ENCODE measurements at places on chromosomes 7 and 10.

DNA sequence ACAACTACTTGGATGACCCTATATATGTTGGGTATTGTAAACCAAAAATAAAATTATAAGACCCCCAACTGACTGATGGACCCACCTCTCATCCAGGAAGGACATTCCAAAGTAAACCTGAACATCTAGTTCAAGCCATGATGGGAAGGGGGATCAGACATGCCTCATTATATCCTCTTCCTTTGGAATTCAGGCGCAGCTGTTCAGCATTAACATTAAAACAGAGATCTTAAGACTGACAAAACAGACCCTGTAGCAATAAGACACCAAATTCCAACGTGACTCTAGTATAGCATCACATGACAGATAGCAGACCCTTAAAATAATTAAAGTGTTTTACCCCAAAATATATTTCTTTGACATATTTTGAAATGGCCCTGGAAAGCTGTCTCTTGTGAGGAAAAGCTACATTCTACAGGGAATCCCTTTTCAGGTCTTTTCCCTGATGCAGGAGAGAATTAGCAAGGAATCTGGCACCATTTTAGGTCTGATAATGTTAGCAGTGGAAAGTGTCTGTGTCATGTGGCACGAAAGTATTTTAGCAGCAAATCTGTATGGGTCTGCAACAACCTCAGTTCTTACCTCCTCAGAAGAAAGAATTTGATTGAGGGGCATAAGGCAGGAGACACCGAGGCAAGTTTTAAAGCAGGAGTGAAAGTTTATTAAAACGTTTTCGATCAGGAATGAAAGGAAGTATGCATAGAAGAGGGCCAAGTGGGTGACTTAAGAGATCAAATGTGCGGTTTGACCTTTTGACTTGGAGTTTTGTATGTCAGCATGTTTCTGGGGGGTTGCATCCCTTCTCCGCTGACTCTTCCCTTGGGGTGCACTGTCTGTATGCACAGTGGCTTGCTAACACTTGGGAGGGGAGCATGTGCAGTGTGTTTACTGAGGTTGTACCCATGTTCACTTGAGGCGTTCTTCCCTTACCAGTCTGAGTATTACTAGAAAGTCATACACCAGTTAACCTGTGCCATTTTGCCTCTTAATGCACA is 236.6 kb upstream of the PPP1R3A start:
- H3K4me3 ChIP-seq: no peak overlapping the region
- H3K4me1 ChIP-seq: no peaks in the 10 kb centered on the region
- no peak overlapping the region for H3K27ac ChIP-seq
- H3K36me3 ChIP-seq: no peaks in the 10 kb centered on the region

GRCh38 chr10:76552091-76552873 is 1085.3 kb downstream of the KCNMA1 start:
- no peaks in the 10 kb centered on the region for H3K4me1 ChIP-seq
- no peak overlapping the region for H3K27ac ChIP-seq
- no peaks in the 10 kb centered on the region for H3K36me3 ChIP-seq
- no peaks in the 10 kb centered on the region for H3K27me3 ChIP-seq
- no peak for DNase-seq

DNA sequence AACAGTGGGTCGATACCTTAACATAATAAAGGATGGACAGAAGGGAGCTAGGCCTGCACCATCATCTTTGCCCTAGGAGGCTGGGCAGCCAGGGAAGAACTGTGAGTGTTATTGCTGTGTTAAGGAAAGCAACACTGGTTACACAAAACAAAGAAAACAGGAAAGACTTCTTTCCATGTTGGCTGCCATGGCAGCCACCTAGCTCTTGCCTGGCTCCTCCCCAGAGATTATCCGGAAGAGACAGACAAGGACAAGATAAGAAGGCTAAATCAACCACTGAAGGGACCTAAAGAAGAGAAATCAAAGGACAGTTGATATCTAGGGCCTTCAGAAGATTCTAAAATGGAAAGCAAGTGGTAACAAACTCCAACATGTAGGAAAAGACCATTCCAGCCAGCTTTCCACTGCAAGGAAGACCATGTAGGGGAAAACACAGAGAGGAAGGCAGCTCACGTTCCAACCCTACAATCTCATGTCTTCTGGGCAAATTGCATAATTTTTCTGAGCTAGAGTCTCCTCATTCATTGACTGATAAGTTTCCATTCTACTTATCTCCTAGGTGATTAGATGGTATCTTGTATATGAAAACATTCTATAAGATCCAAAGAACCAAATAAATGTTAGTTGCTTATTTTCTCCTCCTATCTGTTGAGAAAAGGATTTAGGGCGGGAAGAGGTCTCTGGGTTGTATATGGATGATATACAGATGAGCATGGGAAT is 51.2 kb downstream of the SP8 start:
- no peak overlapping the region for H3K27ac ChIP-seq
- no peaks in the 10 kb centered on the region for H3K27me3 ChIP-seq
- H3K36me3 ChIP-seq: no peaks in the 10 kb centered on the region
- no peaks in the 10 kb centered on the region for H3K4me1 ChIP-seq
- DNase-seq: no peak

DNA sequence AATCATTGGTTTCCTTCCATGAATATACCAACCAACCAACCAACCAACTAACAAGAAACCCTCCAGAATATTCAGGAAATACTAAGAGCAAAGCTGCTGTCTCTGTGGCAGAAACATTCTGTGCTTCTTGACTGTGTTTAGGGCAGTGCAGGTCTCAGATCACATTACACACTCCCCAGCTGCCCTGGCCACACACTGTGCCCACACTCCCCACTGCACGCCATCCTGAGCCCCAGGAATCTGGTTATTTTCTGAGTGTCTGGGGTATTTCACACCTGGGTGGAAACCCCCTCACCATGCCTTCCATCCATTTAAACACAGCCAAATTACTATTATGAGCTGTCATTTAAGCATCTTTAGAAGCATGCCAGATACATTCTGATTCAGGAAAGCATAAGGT is 183.7 kb upstream of the ANK3 start:
- H3K27me3 ChIP-seq: peaks cover 10% of the 10 kb centered on the region
- no peaks in the 10 kb centered on the region for H3K36me3 ChIP-seq
- H3K4me3 ChIP-seq: peak overlapping the region; percentile 71
- H3K4me1 ChIP-seq: peaks cover 11% of the 10 kb centered on the region
- peak overlapping the region; percentile 82 for H3K27ac ChIP-seq
- peak; percentile 62 for DNase-seq

DNA sequence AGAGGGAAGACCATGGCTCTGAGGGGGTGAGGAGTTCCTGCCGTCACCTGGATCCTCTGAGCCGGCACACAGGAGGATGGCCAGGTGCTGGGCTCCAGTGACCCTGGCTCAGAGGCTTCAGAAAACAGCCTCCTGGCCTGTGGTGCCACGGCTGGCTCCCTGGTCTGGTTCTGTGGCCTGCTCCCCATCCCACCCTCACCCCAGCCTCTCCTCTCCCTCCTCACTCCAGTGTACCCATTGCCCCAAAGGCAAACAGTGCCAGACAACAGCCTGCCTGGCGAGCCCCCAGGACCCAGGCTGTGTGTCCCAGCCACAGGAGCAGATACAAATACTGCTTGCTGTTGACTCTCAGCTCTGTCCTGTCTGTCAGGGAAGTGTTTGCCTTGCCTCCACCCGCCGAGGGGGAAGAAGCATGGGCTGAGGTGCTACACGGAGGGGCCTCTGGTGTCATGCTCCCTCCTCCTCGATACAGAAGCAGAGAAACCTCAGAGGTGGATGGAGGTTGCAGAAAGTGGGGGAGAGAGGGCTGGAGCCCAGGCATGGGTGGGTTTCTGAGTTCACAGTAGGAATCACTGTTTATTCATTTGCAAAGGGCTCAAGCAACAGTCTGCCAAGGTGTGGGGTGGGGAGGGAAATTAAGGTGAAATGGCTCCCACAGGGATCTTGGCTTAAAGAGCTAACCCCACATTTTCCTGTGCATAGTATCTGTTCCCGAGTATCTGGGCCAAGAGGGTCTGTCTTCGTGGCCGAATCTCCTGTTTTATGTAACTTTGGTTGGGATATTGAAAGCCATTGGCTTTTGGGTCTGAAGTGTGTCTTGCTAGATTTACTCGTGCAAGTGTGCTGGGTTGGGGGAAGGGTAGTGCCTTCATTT is 5.5 kb downstream of the ADRA2A start:
- H3K36me3 ChIP-seq: peaks cover 2% of the 10 kb centered on the region
- peaks cover 28% of the 10 kb centered on the region for H3K27me3 ChIP-seq
- H3K4me1 ChIP-seq: peaks cover 10% of the 10 kb centered on the region
- no peak overlapping the region for H3K4me3 ChIP-seq

DNA sequence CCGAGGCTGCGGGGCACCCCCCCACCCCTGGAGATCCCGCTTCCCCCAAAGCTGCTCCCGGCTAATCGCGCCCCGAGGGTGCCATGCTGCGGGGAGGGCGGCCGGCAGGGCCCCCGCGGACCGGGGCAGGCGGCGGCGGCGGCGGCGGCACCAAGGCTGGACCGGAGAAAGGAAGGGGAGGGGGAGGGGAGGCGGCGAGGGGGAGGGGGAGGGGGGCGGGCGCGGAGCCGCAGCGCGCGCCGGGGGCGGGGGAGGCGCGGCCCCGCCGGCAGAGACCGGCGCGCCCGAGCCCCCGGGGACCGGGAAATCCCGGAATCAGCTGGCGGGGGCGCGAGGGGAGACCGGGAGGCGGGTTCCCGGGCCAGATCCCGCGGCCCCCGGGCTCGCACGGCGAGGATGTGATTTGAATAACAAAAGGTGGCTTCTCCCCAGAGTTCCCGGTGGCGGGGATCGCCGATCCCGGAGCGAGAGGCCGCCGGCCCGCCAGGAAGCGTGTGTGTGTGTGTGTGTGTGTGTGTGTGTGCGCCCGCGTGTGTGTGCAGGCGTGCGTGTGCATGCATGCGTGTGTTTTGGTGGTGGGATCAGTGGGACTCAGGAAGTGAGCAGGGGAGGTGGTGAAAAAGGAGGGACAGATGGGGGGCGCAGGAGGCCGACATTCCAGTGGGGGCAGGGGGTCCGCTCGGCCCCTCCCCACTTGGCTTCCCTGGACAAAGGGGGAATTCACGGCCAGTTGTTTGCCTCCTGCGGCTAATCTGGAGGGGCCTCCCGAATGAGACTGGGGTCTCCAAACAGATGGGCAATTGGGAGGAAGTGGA is 99.5 kb downstream of the HIP1 start:
- H3K27ac ChIP-seq: no peak overlapping the region
- H3K27me3 ChIP-seq: peaks cover 4% of the 10 kb centered on the region
- DNase-seq: peak; percentile 44
- H3K4me1 ChIP-seq: peaks cover 14% of the 10 kb centered on the region
- no peaks in the 10 kb centered on the region for H3K36me3 ChIP-seq

DNA sequence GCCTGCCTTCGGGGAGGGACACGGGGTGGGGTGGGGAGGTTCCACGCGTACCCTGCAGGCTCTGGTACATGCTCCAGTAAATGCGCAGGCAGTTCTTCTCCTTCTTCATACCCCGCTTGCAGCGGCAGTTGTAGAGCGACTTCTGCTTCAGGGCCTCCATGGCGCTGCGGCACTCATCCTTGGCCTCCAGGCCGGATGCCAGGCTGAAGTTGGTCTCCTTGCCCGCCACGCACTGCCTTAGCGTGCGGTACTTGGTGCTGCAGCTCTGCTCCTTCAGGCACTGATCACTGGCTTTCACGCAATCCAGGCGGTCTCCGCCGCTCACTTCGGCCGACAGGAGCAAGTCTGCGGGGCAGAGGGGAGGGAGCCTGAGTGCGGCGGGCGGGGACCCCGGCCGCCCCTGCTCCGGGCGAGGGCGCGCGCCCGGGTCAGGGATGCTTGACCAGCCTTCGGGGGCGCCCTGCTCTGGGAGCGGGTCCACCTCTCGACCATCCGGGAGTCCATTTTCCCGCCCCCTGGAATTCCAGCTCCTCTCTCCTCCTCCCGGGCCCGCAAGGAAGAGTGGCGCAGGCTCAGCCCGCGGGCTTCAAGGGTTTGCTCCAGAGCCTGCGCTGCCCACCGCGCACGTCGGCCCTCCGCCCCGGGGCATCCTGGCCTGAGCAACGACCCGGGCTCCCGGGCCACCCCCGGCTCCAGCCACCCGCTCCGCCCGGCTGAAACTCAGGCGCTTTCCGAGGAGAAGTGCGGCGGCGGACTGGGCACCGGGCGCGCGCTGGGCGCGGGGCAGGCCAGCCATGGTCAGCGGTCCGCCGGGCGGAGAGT is 2.0 kb downstream of the GFRA1 start:
- H3K36me3 ChIP-seq: peaks cover 3% of the 10 kb centered on the region
- no peak for DNase-seq
- no peak overlapping the region for H3K4me3 ChIP-seq
- H3K27me3 ChIP-seq: peaks cover 70% of the 10 kb centered on the region

DNA sequence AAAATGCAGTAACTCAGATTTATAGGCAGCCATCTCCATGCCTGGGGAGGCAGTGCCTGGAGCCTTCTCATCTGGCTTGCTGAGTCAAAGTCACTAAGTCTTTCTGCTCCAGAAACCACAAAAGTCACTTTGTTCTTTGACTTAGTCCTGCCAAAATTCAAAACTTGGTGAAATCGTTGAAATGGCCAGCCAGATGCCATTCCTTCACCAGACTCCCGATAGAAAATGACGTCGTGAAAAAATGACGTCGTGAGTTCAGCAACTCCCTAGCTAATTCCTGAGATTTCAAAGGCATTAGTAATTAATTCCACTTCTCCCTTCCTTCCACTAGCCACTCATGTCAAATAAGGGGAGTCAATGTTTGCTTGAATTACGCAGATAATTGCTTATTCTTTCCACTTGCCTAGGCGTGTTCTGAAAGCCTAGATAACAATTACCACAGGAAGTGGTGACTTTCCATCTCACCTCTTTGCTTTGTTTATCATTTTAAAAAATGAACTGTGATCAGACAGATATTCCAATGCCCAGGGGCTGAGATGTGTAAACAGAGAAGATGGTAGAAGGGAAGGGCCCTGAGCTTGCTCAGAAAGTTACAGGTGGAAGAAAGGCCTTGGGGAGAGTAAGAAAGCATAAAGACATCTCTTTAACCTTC is 48.5 kb upstream of the OSBPL3 start:
- peak overlapping the region; percentile 76 for H3K27ac ChIP-seq
- H3K27me3 ChIP-seq: peaks cover 6% of the 10 kb centered on the region
- peaks cover 40% of the 10 kb centered on the region for H3K4me1 ChIP-seq
- no peak overlapping the region for H3K4me3 ChIP-seq
- no peak for DNase-seq

GRCh38 chr7:106503626-106504025 is 157.3 kb downstream of the CCDC71L start:
- peaks cover 1% of the 10 kb centered on the region for H3K36me3 ChIP-seq
- peaks cover 8% of the 10 kb centered on the region for H3K27me3 ChIP-seq
- H3K4me3 ChIP-seq: no peak overlapping the region
- H3K27ac ChIP-seq: no peak overlapping the region
- no peaks in the 10 kb centered on the region for H3K4me1 ChIP-seq

GRCh38 chr7:151384776-151385625 is 24.8 kb downstream of the WDR86 start:
- H3K4me3 ChIP-seq: no peak overlapping the region
- peaks cover 27% of the 10 kb centered on the region for H3K27me3 ChIP-seq
- no peaks in the 10 kb centered on the region for H3K36me3 ChIP-seq
- peaks cover 9% of the 10 kb centered on the region for H3K4me1 ChIP-seq
- H3K27ac ChIP-seq: no peak overlapping the region

DNA sequence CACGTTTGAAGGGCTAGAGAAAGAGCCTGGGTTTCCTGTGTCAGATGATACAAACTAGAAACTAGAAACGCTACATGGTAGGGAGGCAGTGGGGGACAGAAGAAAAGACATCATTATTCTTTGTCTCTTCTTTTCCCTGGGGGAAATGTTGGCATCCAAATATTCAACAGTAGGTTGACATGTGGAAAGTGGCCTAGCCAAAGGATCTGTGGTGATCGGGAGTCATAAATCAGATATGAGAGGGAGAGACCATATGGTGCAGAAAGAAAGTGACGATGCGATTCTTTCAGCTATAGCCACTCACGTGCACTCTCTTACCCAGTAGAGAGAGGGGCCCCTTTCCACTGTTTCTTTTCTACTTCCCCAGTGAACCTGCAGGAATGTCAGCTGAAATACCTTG is 964.7 kb downstream of the LRMDA start:
- H3K27ac ChIP-seq: no peak overlapping the region
- no peaks in the 10 kb centered on the region for H3K27me3 ChIP-seq
- no peak for DNase-seq
- H3K36me3 ChIP-seq: no peaks in the 10 kb centered on the region
